ENCODE measurements at places on chromosomes 4 and X. TPM values are rescaled to one million over a fixed set of nuclear protein-coding genes. Genes with fewer than 3 reads are reported as not detected.

Gene TLR7
- polyA plus RNA-seq: 4.6 TPM

Gene FRAS1
- polyA plus RNA-seq: 10.9 TPM

Gene AKAP14
- 3.3 TPM for polyA plus RNA-seq

Gene SPACA5
- not detected for polyA plus RNA-seq

Gene EDA
- 3.5 TPM for polyA plus RNA-seq

Gene RTL3
- not detected for polyA plus RNA-seq
